ENCODE measurements at places on chromosomes 3 and 15. TPM values are rescaled to one million over a fixed set of nuclear protein-coding genes. Genes with fewer than 3 reads are reported as not detected.

DNA sequence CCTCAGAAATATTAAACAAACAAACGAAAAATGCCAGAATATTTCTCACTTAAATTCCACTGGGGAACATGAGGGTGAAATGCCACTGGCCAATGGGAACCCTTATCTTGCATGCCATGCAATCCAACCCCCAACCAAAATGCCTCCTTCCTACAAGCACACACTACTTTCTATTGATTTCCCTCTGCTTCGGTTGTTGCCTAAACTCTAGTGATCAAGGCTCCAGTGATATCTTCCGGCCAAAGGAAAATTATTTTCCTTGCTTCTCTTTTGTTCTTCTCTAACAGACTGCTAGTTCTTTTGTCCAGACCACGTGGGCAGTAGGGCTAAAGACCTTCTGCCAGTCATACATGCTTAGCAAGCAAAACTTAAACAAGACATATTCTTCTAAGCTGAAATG is 115.7 kb downstream of the TMCC1 start:
- DNase-seq: no peak

CLDN11 gene
- total RNA-seq: 41.5 TPM

DNA sequence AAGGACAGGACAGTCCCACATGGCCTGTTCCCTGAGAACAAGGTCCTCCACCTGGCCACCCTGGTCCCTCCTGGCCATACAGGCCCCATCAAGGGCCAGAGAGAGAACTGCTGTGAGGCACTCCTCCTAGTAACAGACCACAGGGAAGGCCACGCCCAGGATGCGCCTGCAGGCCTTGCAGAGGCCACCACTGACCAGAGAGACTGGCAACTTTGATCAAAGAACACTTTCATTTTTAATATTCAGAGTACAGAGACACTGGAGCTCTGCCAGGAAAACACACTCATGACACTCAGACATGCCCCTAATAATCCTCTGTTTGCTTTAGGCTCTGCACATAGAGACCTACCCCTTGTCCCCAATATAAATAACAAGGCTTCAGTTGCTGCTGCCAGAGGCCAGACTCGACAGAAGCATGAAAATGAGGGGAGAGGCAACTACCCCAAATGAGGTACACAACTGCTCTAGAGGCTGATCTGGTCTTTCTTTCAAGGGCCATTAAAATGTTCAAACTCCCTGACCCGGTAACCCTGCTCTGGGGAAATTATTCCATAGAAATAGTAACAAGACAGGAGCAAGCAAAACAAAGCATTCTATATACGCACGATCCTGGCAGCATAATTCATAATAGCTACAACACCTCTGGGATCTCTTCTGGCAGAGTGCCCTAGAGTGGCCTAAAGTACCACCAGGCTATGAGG is 44.8 kb downstream of the CCDC12 start:
- peak; percentile 90 for DNase-seq

GOLGA8J gene
- not detected for total RNA-seq

DNA sequence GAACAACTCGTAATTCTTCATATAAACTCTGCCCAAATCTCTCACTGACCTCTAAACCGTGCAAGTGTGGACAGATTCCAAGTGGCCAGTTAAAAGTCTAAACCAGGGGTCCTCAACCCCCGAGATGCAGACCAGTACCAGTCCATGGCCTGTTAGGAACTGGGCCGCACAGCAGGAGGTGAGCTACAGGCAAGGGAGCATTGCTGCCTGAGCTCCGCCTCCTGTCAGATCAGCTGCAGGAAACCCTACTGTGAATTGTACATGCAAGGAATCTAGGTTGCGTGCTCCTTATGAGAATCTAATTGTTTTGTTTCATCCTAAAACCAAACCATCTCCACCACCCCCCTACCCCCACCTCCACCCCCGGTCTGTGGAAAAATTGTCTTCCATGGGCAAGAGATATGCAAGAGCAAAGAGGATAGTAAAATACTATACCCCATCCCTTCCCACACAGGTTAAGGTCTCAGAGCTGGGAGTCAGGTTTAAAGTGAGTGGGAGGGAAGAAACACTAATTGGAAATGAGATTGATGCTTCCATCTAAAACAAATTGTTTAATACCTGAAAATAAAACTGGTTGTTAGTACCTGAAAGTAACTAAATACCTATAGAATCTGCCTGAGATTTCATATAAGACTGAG is 54.0 kb downstream of the POLQ start:
- no peak for DNase-seq

- DNase-seq: no peak
Measured at GRCh38 chr3:112357930-112358780, 25.2 kb downstream of the CD200 start.

- DNase-seq: no peak
Measured at GRCh38 chr3:155766206-155766605, 21.3 kb upstream of the PLCH1 start.

DNA sequence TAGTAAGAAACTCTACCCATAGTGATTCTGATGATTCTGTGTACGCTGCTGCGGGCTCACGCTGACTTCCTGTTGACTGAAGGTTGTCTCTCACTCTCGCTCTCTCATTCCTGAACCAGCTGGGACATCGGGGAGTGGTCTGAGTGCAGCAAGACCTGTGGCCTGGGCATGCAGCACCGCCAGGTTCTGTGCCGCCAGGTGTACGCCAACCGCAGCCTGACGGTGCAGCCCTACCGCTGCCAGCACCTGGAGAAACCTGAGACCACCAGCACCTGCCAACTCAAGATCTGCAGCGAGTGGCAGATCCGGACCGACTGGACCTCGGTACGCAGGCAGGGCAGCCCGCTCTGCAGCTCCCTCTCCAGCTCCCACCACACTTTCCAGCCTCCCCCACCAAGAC is 63.6 kb upstream of the NR2E3 start:
- no peak for DNase-seq

SLC22A13 gene
- 0.48 TPM for total RNA-seq

MCF2L2 gene
- total RNA-seq: 1.3 TPM

TRIM42 gene
- total RNA-seq: not detected

APOD gene
- 221 TPM for total RNA-seq

DNA sequence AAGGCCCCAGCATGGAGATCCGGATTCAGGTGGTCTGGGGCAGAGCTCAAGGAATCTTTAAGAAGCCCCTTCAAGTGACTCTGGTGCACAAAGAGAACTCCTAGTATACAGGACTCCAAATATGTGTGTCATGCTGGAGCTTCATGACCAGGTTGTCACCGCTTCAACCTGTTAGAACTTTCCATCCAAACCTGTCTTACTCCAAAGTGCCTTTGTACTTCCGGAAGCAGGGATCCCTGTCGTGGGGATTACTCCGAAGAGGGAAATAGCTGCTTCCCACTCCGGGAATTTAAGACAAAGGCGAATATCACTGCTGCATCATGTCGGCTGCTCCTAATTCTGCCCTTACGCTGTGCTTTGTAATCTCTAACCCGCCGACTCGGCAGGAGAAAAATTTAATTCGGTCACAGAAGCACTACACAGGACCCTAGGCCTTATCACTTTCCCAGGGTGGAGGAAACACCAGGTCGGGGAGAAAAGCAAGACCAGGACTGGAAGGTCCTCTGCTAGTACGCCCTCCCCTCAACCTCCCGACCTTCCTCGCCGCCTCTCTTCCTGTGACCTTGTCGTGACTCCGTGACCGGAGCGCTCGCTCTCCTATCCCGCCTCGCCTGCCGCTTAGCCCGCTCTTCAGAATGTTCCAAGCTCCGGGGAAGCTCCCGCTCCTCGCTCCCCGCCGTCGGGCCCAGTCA is 730 bp downstream of the HIGD1A start:
- DNase-seq: peak; percentile 84

- no peak for DNase-seq
Measured at GRCh38 chr15:82750831-82751180, 41.1 kb upstream of the AP3B2 start.

DNA sequence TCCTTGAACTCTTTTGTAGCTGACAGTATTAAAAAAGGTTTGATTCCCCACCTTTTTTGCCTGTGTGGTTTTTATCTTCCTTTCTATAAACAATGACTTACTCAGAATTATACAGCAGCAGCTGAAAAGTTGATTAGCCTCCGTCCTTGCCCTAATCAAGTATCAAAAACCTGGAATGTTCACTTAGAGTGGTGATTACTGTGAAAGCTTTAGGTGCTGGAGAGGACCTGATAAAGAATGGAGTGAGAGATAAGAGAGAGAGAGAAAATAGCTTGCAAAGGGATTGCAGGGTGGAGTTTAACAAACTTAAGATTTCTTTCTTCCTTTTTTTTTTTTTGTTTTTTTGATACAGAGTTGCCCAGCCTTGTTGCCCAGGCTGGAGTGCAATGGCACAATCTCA is 6.7 kb downstream of the CGNL1 start:
- DNase-seq: no peak

DNA sequence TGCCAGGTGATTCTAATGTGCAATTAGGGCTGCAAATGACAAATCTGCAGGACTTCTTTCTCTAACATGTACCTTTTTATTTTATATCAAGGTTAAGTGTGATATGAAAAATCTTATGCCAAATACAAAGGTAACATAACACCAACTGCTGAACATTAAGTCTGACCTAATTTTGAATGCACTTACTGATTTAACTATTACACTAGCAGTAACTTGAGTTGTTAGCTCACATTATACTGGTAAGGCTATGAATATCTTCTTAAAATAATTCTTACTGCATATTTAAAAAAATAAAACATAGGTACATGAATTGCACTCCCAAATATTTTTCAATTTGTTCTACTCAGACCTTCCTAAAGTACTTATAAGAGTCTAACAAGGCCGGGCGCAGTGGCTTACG is 259.2 kb downstream of the CD47 start:
- DNase-seq: no peak

- peak; percentile 76 for DNase-seq
Measured at GRCh38 chr15:68553994-68554720, 24.6 kb upstream of the CORO2B start.

GRCh38 chr3:20060974-20061685 is 20.9 kb downstream of the KAT2B start:
- DNase-seq: no peak

SLC51A gene
- total RNA-seq: not detected

DNA sequence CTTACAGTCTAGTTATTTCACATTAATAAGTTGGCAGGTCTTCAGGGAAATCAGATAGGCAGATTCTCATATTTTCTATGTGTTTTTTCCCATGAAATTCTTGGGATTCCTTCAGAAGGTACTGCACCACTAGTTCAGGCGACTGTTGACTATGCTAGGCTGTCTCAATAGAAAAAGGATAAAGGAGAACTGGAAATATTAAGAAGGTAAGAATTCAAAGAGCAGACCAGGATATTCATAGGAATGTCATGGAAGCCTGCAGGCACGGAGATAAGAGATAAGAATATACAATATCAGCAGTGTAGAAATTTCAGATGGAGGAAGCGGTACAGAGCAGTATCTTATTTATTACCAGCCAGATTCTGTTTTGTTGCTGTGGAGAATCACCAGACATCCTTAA is 432.1 kb upstream of the MDFIC2 start:
- no peak for DNase-seq

GRCh38 chr15:78060232-78060631 is 17.3 kb downstream of the TBC1D2B start:
- no peak for DNase-seq

- no peak for DNase-seq
Measured at GRCh38 chr3:102089904-102090720, 240.8 kb downstream of the NFKBIZ start.

DNA sequence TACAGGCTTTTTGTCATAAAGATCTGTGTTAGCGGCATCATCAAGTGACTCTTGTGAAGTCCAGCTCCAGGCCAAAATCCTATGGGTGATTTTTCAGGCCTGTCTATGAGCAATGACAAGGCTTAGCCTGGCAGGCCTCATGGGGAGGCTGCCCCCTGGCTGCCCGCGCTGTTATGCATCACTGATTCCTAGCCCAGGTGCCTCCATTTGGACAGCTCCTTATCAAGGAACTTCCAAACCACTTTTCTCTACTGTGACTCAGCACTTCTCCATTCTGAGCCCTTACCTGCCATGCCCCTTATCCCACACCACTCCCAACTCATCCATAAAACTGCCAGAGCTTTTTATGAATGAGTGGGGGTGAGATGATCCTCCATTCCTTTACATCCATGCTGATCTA is 91.5 kb upstream of the C3orf80 start:
- DNase-seq: no peak

- no peak for DNase-seq
Measured at GRCh38 chr3:100463646-100464155, 28.7 kb upstream of the TMEM45A start.

CLDN18 gene
- total RNA-seq: not detected
